ENCODE measurements at places on chromosomes 7 and 10. TPM values are rescaled to one million over a fixed set of nuclear protein-coding genes. Genes with fewer than 3 reads are reported as not detected.

The RHOBTB1 gene
- total RNA-seq, result 12.3 TPM

The GPR15LG gene
- total RNA-seq, result not detected

DNA sequence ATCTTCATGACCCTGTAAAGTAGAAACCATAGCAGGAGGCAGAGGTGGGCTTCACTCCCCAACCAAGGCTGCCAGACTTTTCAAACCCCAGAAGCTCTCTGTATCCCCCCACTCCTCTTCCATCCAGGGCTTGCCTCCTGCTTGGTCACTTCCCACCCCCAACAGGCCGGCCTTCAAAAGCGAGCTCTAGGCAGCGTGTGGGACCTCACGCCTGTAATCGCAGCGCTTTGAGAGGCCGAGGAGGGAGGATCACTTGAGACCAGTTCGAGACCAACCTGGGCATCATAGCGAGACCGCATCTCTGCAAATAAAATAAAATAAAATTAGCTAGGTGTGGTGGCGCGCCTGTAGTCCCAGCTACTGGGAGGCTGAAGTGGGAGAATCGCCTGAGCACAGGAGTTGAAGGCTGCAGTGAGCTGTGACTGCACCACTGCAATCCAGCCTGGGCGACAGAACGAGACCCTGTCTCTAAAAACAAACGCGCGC lies 743 bp upstream of the POR start:
- no peak for DNase-seq

DNA sequence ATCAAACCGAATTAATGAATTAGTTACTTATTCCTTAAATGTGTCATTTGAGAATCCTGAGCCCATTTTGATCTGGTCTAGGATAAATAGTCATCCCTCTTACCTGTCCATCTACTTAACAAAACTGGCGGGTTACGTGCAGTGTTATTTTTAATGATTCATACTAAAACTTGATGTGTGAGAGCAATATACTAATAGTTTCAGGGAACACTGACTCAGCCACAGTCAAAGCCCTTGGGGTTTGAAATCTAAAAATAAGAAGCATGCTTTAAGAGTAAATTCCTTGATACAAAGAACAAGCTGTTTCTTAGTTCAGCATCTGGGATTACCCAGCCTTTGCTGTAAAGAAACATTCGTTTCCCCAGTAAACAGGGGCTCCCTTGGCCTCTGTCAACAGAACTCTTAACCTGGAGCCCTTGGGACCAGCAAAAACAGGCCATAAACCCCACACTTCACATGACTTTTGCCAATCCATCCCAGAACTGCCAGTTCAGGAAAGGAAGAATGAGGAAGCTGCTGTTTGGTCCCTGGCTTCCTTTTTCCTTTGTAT lies 370.6 kb upstream of the IGFBP3 start:
- DNase-seq, result no peak

DNA sequence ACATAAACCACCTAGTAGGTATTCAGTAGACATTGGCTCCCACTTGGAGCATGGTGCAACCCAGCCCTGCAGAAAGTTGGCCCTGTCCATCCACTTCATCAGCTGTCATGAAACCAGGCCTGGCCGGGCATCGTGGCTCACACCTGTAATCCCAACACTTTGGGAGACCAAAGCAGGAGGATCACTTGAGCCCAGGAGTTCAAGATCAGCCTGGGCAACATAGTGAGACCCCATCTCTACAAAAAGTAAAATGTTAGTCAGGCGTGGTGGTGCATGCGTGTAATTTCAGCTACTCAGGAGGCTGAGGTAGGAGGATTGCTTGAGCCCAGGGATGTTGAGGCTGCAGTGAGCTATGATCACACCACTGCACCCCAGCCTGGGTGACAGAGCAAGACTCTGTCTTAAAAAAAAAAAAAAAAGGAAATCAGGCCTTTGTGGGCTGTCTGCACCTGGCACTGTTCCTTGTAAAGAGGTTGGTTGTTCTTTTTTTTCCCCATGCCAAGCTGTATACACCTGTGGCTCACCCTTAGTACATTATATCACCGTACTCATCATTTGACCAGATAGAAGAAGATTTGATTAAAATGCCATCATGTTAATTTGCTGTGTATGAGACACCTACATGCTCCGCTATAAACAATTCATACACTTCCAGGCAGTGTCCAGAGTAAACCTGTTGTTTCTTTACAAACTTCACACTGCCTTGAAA lies 45.4 kb upstream of the GRID1 start:
- no peak for DNase-seq

- DNase-seq, result no peak
Measured at GRCh38 chr7:36736899-36737211, 12.6 kb upstream of the AOAH start.

DNA sequence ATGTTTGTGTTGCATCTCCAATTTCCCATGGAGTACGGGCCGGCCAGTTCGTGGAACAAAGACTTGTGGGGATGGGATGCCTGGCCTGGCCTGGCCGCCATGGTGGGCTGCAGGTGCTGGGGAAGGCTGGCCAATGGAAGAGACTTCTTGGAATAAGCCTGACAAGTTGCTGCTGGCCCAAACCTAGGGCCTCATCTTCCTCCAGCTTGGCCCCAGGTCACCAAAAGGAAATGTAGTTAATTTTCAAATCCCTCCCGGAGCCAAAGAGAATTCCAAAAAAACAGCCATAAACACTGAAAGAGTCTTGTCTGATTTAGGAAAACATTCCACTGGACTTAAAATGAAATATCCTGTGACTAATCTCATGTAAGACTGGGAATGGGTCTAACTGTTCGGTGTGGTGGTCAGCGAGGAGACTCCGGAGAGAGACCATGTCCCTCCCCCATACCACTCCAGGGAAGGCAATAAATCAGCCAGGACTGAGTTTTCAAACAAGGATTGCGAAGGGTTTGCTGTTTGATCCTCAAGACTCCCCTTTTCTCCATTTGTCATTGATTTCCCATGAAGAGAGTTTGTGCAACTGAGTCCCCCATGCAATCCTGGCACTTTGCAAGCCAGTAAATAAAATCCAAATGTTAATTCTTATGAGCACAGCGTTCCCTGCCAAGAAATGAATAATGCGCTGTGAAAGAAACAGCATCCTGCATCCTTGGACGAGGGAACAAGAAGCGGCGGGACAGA lies 128.7 kb upstream of the HABP2 start:
- no peak for DNase-seq

Data from right cardiac atrium (tissue), 5 donors.